T-helper 22 cell (primary cell): ENCODE measurements at places on chromosomes 2 and 18.

GRCh38 chr18:7102131-7102530 is 15.5 kb downstream of the LAMA1 start:
- no peak for DNase-seq

GRCh38 chr2:27130396-27130795 is 4.0 kb downstream of the PREB start:
- no peak for DNase-seq

DNA sequence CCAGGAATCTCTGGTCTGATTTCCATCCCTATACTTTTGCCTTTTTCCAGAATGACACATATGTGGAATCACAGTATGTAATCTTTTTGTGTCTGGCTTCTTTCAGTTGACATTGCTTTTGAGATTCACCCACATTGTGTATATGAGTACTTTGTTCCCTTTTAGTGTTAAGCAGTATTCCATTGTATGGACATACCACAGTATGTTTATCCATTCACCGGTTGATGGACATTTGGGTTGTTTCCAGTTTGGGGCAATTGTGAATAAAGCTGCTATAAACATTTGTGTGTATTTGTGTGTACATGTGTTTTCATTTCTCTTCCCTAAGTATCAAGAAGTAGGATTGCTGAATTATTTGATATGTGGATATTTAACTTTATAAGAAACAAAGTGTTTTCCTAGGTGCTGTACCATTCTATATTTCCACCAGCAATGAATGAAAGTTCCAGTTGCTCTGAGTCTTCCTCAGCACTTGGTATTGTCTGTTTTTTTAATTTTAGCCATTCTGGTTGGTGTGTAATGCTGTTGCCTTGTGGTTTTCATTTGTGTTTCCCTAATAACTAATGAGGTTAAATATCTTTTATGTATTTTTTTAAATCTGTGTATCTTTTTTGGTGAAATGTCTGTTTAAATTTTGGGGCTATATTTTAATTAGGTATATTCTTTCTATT is 203.5 kb upstream of the HAAO start:
- DNase-seq, result no peak

DNA sequence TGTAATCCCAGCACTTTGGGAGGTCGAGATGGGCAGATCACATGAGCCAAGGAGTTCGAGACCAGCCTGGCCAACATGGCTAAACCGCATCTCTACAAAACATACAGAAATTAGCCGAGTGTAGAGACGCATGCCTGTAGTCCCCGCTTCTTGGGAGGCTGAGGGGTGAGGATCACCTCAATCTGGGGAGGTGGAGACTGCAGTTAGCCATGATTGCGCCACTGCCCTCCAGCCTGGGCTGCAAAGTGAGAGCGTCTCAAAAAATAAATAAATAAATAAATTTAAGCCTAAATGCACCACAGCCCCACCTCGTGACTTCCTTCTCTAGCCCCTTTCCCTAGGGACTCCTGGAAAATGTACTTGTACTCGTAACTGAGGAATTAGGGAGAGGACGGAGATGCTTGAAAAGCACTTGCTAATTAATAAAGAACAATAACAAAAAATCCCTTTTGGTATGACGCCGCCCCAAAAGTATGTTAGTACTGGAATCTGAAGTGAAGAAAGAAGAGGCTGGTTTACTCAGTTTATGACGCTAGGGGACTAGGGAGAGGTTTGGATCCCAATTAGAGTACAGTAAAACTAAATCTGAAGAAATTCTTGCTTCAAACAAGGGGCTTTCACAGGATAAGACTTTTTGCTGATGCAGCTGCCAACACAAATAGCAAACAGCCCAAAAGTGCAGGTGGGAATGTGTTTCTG is 887 bp upstream of the ZNF396 start:
- no peak for DNase-seq

DNA sequence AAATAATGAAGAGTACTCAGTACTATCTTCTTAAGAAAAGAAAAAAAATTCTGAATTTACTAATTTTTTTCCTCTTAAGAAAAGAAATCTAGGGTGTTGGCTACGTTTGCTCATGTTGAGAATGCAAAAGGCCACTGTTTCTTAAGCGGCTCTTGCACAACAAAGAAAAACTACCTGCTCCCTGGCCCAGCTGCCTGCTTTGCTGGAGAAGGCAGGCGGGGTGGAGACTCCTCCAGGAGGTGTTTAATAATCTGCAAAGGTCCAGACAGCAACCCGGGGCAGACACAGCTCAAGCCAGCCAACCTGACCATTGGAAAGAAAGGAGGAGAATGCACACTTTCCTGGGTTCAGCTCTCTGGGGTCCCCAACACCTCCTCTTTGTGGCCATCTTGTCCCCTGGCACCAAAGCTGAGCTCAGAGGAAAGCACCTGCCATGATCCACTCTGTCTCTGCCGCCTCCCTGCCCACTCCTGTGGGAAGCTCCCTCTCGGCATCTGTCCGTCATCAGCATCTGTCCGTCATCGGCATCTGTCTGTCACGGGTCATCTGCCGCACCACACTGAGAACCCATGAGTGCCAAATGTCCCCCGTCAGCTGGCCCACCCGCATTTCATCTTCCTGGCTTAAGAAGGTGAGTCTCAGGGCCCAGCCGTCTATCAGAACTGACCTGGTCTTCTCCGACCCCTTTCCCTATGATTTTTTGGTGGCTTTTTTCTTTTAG is 11.9 kb downstream of the ZNF516 start:
- no peak for DNase-seq

DNA sequence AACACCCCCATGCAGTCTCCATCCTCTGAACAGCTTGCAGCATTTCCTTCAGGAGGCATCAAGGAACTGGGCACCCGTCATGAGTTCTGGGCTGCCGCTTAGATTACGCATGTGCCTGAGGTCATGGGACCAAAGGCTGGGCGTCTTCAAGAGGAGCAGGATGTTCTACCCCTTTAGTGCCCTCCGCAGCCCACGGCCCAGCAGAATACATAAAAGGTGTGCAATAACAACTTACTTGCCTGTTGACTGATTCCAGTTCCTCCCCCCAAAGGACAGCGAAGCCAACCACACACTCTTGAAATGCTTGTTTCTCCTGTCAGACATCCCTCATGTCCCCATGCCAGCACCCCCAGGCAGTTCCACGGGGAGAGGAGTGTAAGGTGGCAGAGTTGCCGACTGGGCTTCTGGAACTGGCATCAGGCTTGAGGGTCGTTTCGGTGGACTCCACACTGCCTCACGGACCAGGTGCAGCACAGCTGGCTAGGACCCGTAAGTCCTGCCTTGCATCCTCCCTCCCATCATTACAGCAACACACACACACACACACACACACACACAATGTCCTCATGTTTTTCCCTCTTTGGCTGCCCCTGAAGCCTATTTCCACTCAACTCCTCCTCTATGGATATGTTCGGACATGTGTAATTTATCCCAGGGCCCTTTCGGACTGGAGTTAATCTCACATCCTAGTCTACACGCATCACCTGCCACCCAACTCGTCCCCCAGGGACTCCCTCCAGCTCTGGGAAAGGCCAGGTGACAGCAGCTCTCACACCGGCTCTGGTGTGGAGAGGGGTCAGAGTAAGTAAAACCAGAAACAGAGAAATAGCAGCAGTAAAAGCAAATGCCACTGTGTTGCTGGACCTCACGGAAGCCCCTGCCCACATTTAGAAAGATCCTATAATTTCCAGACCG is 200.7 kb downstream of the BCL11A start:
- no peak for DNase-seq

GRCh38 chr2:6164986-6165747 is 473.0 kb downstream of the SOX11 start:
- no peak for DNase-seq

GRCh38 chr2:8222979-8223694 is 458.7 kb upstream of the ID2 start:
- DNase-seq, result no peak

DNA sequence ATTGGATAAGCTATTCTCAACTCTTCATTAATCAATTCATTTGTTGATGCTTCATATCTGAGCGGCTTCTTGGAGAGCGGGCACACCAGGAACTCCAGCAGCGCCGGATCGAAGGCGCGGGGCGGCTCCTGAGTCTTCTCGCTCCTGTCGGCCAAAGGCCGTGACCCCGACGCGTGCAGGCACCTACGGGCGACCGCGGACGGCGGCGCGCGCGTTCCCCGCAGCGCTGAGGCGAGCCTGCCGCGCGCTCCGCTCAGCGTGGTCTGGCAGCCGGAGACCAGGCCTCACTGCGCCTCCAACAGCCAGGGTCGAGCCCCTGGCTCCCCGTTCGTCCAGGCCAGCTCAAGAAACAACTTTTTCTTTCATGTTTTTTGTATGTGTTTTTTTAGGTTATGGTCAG is 97.5 kb downstream of the ICA1L start:
- DNase-seq, result no peak

GRCh38 chr2:180411661-180412060 is 404.6 kb upstream of the CWC22 start:
- DNase-seq, result no peak

- no peak for DNase-seq
Observed at GRCh38 chr2:199378948-199379650, 78.6 kb downstream of the SATB2 start.

DNA sequence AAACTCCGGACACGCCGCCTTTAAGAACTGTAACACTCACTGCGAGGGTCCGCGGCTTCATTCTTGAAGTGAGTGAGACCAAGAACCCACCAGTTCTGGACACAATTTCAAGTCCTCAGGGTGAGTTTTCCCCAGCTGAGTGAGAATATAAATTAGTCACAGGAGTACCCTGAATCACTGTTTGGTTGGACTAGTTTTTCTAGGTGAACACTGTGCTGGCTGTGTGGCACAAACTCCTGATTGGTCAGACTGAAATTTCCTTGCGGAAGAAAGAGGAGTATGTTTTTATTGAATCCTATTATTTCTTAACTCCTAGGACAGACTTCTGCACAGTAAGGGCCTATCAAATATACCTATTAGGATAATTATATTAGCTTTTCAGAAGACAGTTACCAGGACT is 288.1 kb upstream of the UBE2E3 start:
- DNase-seq, result no peak

DNA sequence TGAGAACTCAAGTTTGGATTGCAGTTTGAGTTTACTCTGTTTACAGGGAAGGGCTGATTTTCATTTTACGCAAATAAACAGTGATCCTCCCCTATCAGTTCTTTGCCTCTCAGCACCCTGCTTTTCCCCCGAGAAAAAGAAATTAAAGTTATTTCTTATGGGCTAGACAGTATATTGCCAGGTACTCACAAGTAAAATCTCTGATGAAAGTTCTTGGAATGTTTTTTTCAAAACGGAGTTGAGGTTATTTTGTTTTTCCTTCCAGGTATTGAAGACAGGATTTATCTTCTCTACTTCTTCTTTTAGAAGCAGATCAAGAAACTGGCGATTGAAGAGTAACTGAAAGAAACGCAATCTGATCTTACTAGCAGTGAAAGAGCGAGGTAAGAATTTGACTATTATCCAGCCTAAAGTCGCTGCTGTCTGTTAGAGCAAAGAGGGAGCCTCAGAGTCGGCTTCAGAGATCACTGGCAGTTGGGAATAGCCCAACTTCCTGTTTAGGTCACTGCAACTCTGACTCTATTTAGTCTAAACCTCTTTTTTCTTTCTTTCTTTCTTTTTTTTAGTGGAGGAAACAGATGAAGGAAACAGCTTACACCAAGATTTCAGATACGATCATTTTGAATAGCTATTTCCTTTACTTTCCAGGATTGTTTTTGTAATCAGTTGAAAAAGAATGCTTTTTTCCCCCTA is at the start of gene TFPI:
Gene TFPI (minus strand): TSS at position 425 of the 693 bp plus-strand sequence. CDS start 50,667 bp downstream, outside the sequence.
- DNase-seq, result no peak

GRCh38 chr2:112259509-112260294 is 4.9 kb upstream of the ZC3H8 start:
- DNase-seq, result peak; percentile 55

DNA sequence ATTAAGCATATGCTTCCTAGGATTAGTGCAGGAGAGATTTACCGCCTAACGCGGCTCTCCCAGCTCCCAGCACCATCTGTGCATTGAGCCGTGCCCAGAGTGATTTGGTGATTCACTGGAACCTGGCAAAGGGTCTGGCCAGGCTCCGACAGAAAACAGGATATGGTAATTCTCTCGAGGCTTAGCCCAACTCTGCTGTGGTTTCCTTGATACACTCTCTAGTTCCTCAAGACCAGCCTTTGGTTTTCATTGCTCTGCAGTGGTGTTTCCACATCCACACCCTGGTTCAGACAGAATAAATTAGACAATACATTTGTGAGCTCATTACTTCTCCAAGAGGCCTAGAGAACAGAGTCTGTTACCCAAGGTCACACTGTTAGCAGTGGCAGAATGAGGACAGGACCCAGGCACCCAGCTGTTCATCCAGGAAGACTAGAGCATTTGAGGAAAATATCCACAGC is 23.0 kb upstream of the SMAD2 start:
- DNase-seq, result no peak

DNA sequence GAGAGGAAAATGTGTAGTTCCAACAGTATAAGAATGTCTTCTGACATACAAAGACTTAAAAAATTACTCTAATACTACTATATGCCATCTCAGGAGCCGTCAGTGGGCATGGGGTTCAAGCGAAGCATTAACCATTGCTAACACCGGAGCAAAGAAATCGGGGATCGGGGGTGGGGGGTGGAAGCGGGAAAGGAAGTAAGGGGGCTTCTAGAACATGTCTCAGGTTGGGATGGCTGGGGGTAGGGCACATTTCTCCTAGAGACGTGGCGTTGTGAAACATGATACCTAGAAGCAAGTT is 702 bp downstream of the LMAN1 start:
- no peak for DNase-seq

DNA sequence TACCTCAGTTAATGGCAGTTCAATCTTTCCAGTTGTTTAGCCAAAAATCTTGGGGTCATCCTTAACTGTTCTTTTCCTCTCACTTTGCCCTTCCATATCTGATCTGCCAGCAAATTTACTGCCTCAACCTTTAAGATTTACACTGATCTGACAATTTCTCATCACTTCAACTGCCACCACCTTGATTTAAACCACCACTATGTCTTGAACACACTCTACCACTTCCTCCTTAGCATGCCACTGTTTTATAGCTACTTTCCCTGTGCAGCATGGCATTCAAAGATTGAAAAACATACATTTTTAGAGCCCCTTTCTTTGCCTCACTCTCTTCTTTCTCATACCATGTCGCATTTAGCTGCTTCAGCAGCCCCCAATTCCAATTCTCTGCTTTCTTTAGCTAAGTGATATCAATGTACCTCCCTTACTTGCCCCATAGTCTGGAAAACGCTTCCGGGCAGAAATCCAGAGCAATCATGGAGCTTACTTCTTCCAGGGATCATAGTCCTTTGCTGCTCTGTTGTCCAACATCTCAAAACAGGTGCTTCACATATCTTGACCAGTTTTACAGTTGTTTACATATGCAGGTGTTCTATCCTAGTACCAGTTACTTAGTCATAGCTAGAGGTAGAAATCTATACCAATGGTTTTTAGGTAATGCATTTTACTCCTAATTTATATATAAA is 10.9 kb downstream of the PGAP1 start:
- no peak for DNase-seq

DNA sequence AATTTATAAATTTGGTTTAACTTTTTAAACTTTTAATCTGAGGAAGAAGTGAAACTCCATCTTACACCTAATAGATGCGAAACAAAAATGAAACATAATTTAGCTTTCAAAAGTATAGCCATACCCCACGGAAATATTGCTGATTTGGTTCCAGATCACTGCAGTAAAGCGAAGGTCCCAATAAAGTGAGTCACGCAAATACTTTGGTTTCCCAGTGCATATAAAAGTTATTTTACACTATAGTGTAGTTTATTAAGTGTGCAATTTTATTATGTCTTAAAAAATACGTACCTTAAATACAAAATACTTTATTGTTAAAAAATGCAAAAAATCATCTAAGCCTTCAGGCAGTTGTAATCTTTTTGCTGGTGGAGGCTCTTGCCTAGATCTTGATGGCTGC is 55.1 kb downstream of the TWSG1 start:
- no peak for DNase-seq

- DNase-seq, result no peak
Observed at GRCh38 chr18:23929362-23929930, 85.1 kb upstream of the TTC39C start.

GRCh38 chr2:239194731-239195317 is 206.0 kb downstream of the HDAC4 start:
- DNase-seq, result no peak
